Heart left ventricle (tissue), 16 donors: ENCODE measurements at places on chromosomes 7 and 10. TPM values are rescaled to one million over a fixed set of nuclear protein-coding genes. Genes with fewer than 3 reads are reported as not detected.

DNA sequence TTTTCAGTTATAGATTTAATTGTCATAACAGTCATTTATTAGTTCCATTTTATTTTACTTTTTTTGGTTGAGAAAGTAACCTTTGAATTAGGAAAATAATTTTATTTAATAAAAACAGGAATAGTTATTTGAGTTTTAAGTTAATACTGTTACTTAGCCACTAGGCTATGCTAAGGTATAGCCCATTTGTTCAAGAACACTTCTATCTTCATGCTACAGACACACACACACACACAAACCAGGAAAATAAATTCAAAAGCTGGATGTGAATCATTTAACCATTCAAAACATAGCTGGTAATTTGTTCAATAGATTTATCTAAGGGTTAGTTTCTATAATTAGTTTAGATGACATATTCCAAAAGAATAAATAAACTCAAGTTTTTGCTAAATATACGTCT lies 148.4 kb downstream of the RNF133 start:
- no peak for DNase-seq

SUN3 gene
- not detected for polyA plus RNA-seq

DNA sequence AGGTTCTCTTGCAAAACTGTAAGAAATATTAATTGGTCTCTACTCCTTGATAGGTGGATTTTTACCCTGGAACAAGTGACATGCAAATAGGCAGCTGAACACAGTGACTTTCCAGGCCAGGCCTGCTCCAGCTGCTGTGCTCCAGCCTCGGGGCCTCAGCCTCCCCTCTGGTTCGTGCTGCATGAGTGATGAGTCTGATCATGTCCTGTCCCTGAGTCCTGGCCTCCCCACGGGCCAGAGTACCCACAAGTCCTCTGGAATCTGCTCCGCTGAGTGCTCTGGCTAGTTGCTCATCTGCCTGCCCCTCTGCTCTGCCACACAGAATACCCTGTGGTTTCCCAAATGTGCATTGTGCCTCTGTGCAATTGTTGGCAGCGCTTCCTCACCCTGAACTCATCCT lies 80.1 kb upstream of the PDZD8 start:
- no peak for DNase-seq

DNA sequence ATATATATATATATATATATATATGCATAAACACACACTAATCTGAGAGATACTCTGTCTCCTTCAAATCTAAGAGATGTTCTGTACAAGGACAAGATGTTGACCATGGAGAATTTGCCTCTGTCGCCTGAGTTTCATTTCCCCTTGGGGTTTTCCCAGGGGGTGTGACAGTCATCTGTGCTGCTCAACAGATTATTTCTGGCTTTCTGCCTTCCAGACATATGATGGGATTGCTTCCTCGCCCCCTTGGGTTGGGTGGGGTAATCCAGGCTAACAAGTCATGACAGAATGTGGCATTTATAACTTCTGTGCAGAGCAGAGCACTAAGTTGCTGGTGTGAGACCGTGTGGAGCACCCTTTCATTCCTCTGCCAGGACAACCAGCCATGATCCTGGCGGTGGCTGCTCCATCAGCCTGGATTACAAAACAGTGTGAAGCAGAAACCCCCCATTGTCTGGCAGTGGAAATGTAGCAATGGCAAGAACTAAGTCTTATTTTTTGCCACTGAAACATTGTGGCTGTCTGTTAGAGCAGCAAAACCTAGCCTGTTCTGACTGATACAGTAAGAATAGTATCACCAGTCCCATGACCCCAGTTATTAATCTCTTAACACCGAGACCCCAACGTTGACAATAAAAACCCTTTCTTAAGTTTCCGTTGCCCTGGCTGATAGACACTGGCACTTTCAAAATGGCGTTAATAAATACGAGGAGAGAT lies 13.7 kb upstream of the USP6NL start:
- DNase-seq, result no peak

DNA sequence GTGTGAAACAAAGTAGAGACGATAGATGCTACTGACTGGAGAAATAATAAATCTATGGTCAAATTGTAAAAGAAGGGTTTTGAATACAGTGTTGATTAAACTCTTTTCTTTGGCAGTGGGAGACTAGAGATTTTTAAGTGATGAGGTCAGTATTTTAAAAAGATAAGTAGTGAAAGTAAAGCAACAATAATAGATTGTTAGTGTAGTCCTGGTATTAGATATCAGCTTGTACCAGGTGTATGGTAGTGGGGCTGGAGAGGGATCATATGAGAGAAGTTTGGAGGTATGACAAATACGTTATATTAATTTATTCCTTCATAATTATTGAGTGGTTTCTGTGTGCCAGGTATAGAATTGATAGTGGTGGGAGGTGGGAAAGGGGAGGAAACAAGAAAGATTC lies 25.2 kb downstream of the PHTF2 start:
- DNase-seq, result no peak

UNCX gene
- polyA plus RNA-seq, result not detected

PRR15 gene
- 0.29 TPM for polyA plus RNA-seq
